ENCODE measurements at places on chromosomes 6 and 20.

DNA sequence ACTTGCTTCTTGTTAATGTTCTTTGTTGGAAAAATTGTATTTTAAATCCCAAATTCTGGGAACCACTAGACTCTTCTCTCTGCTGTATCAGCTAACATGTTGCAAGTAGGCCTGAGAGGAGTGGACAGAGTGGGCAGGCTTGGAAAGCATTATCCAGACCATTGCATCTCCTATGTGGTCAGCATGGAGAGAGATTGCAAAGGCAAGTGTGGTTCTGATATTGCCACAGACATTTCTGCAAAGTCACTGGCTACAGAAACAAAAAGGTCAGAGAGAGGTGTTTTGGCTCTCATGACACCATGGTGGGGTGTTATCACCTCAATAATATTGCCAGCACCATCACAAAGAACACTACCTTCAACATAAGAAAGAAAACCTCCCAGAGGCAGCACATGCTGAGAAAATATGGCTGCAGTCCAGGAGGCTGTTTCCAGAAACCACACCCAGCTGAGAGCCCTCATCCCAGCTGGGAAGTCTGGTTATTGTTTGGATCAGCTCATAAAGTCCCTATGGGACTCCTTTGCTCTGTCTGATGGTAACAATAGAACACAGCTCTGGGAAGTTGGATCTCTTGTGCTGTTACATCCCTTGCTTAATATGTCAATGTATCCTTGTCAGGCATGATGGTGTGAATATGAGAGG lies 78.2 kb upstream of the TBX18 start:
- no peak for DNase-seq

DNA sequence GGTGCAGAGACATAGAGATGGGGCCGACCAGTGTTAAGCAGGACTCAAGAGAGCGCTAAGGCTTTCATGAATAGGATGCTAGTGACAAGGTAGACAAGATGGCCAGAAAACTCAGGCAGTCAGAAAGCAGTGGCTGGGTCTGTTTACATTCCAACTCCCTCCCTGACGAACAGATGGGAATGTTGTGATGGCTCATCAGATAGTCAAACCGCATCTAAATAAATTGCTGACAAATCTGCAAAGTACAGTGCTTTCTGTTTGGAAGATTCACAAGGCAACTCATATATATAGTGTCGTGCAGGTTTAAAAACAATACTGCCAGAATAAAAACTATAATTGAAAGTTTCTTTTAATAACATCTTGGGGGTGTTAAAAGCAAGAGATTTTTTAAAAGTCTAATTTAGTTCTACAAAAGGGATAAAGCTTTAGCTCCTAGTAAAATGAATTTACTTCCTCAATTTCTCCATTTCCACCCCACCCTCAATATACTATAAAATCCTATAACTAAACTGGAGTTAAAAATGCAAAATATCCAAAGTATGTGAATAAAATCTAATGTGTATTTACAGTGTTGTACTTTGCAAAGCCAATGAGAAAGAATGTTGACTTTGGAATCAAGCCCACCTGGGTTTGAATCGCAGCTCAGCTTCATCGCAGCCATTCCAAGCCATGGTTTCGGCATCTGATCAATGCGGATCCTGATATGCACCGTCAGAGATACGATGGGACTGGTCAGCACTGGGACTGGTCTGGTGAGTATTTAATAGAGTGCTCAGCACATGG lies 247.3 kb upstream of the PDE10A start:
- DNase-seq, result no peak

- no peak for DNase-seq
Measured at GRCh38 chr20:35232575-35232974, 6.1 kb downstream of the MMP24 start.

DNA sequence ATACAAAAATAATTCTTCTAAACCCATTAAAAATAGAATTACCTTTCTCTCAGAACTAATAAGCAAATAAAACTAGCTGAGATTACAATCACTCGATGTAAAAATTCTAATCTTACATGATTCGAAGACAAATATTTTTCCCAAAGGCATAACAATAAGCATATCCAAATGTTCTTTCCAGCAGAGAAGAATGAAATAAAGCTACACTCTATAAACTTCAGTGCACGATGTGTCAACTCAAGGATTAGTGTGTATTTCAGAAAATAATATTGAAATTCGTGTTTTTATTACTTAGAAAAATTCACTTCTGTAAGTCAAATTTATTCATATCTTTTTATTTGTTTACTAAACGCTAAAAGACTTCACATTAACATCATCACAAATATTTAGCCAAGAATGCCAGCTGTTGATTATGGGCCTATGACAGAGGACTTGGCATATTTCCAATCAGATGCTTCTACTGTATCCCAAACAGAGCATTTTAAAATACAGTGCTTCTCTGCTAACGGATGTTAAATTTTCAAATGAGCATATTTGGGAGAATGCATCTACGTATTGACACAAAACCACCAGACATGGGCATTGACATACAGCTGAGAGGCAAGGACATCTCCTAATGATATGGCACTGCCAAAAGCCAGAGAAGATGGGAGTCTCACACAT lies 54.7 kb upstream of the PDE7B start:
- DNase-seq, result no peak
